Effector CD4-positive, alpha-beta T cell (primary cell): ENCODE measurements at places on chromosomes 12 and 14.

DNA sequence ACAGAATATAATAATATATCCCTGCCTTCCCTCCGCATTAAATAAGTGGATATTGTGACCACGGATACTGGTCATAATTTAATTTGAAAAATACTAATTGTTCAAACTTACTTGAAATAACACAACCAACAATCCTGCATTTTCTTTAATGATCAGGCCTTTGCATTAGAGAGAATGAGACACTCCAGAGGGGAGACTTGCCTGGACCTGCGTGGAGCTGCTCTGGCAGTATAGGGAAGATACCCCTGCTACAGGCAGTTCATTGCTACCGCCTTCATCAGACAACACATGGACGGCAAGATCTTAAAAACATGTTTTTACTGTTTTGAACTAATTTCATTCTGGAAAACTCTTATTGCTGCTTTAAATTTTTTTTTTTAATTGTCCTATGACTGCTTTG is 211.0 kb upstream of the FAR2 start:
- DNase-seq, result no peak

- no peak for DNase-seq
Measured at GRCh38 chr14:54206516-54206915, 190.3 kb upstream of the CDKN3 start.

DNA sequence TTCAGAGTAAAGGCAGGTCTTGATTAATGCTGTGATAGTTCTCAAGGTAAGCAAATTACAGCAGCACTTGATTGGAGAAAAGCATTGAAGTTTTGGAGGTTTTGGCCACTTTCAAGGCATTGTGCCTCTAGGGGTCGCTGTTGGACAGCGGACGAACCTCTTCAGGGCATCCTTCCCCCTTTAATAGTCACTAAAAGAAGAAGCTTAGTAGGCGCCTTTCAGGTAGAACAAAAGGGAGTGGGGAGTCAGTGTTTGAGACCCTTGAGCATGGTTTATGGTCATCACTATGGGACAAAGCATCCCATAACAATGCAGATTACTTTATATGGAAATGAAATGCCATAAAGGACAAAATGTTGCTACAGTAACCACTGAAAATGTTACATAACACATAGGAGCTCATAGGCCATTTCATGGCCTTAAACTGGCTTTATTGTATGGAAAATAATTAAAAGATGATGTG is 199.5 kb upstream of the DCN start:
- DNase-seq, result peak; percentile 85

- no peak for DNase-seq
Measured at GRCh38 chr12:1059162-1059561, 68.1 kb downstream of the ERC1 start.

- DNase-seq, result no peak
Measured at GRCh38 chr14:92967346-92967926, 44.5 kb downstream of the CHGA start.

- DNase-seq, result no peak
Measured at GRCh38 chr12:47840571-47840970, 20.9 kb upstream of the HDAC7 start.

DNA sequence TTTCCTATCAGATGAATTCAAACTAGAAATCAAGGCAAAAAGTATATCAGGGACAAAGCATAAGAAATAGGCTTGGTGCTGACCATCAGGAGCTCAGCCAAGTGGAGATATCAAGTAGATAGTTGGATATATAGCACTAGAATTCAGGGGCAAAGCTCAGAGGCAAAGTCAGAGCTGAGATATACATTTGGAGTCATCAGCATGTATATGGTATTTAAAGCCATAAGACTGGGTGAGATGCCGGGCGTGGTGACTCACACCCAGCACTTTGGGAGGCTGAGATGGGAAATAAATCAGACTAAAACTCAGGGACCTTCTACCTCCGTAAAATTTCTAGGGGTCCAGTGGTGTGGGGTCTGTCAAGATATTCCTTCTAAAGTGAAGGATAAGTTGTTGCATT is 38.9 kb upstream of the LIMA1 start:
- DNase-seq, result no peak

GRCh38 chr14:69317102-69317755 is 57.3 kb downstream of the GALNT16 start:
- no peak for DNase-seq

- DNase-seq, result no peak
Measured at GRCh38 chr12:68034567-68034966, 45.3 kb downstream of the IFNG-AS1 start.

- no peak for DNase-seq
Measured at GRCh38 chr14:85583380-85583779, 53.4 kb downstream of the FLRT2 start.

GRCh38 chr14:68619790-68620574 is 172.9 kb downstream of the ZFP36L1 start:
- no peak for DNase-seq

DNA sequence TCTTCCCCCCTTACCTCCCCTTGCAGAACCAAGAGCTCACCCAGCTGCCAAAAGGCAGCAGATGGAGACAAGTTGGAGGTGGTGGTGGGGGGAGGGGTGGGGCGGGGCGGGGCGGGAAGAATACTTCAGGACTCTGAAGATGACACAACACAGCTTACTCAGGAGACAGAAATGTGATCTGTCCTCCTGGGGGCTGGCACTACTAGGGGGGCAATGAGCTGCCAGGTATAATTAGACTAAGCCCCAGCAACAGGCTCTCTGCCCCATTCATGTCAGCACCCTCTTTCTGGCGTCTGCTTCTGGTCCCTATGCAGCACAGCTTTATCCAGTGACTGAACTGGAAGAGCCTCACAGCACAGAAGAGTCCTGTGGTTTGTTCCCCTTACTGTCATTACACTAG is 407.0 kb downstream of the MED13L start:
- no peak for DNase-seq

GRCh38 chr14:87349921-87350320 is 643.1 kb downstream of the GALC start:
- DNase-seq, result no peak

GRCh38 chr12:32535288-32535999 is 136.1 kb downstream of the FGD4 start:
- no peak for DNase-seq
